ENCODE measurements at places on chromosomes 7 and 10.

- DNase-seq: no peak
These were observed 19.5 kb downstream of the WNT8B start for GRCh38 chr10:100482181-100482833.

GRCh38 chr7:112147793-112148361 lies 58.3 kb downstream of the DOCK4 start:
- no peak for DNase-seq

- no peak for DNase-seq
These were observed 173.3 kb downstream of the RAPGEF5 start for GRCh38 chr7:22183522-22184280.

DNA sequence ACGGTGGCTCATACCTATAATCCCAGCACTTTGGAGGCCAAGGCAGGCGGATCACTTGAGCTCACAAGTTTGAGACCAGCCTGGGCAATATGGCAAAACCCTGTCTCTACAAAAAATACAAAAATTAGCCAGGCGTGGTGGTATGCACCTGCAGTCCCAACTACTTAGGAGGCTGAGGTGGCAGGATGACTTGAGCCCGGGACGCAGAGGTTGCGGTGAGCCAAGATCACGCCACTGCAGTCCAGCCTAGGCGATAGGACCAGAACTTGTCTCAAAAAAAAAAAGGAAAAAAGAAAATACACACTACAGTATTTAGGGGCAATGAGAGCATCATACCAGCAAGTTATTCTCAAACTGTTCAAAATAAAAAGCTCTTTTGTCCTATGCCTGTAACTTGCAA lies 59.5 kb downstream of the ABI1 start:
- no peak for DNase-seq

DNA sequence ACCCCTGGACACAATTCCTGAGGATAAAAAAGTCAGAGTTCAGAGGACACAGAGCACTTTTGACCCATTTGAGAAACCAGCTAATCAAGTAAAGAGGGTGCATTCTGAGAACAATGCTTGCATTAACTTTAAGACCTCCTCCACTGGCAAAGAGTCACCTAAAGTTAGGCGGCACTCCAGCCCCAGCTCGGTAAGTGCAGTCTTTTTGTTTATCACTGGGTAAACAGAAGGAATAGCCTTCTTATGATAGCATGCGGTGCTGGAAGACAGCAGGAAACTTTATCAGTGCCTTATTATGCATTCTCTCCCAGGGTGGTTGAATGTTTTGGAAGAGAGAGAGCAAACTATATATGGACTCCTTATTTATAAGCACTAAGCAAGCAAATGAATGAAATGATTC lies 130.5 kb downstream of the CDK14 start:
- DNase-seq: no peak

DNA sequence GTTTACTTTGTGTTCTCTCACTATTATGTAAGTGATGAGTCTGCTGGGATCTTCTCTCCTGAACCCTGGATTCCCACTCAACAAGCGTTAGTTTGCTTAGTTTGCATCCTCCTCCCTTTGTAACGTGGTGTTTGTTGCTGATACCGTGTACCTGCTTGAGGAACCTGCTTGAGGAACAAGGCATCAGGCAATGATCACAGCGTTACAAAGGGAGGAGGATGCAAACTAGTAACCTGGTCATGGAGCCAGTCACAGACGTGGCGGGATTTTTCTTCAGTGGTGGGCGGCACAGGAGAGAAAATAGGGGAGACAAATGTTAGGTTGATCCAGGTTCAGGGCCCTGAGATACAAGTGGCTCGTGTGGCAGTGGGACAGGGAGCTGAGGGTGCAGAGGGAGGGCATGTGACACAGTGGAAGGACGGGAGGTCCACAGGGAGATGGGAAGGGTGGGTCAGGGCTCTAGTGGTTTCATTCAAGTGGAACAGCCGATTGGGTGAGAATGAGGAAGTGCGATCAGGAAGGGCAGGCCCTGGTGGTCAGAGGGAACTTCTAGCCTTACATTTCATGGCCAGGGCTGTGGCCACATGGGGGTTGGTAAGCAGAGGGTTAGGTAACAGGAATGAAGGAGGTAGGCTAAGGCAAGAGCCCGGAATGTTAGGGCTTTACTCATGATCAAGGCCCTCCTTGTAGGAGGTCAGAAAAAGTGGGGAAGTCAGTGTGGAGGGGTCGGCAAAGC lies 38.0 kb downstream of the SNX10 start:
- no peak for DNase-seq

- no peak for DNase-seq
These were observed 32.4 kb downstream of the ANXA11 start for GRCh38 chr10:80172896-80173295.

DNA sequence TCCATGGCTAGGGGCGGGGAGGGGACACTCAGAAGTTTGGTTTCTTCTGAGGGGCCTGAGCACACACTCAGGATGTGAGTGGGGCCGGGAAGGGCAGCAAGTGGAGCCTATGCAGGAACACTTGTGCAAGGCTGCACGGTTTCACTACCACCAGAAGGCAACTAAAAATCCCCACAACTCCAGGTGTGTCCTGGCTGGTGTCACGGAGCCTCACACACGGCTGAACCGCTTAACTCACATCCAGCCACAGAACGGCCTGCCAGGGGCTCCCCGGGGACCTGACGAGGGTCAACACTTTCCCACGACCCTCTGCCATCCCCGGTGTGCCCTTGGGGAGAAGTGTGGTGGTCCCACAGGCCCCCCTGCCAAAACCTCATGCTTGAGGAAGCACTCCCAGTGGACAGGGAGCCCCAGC lies 173.9 kb downstream of the ELFN1 start:
- no peak for DNase-seq

DNA sequence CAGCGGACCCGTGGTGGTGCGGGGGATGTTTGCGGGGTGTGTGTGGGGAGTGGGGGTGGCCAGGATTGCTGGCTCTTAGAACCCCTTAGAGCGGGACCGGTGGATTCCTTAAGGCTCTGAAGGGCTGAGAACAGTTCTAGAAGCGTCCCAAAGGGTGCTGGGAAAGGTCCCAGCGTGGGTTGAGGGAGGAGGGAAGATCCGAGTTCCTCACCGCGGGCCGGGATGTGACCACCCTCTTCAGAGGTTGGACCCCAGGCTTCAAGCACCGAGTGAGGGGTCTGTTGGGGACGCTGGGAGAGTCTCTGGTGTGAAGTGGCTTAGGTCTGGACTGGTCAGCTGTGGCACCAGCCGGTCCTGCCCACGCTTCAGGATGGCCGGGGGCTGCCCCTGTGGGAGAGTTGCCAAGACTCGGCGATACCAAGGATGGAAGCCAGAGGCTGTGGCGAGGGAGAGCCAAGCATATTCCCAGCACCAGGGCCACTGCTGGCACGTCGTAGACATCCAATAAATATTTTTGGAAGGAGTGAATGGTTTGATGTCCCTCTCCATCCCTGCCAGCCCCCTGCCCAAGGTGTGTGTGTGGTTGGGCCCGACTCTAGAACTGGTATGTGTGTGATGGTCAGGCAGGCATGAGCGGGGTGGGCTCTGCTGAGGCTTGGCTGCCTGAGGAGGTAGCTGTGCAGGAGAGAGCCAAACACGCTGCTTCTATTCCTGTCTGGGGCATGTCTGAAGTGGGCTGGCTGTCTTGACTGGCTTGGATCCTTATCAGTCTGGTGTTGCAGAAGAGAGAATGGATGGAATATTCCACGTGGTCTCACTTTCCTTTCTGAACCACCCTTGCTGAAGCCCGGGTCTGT lies 19.2 kb downstream of the ZNF775 start:
- DNase-seq: no peak

- no peak for DNase-seq
These were observed 50.8 kb downstream of the VOPP1 start for GRCh38 chr7:55521512-55521911.

DNA sequence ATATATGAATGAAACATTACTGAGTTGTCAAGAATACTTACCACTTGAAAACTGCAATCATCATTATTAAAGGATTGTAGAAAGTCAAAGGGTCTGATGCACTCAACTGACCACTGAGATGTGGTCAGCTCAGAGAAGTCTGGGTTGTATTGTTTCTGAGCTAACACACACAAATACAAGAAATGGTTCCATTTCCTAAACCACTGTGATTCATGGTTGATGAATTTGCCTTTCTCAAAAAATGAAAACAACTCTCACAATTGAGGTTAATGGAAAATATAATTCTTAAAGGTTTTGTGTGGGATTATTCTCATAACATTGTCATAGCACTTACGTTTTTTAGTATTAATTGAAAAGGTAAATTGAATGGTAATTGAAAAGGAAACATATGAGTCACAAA lies 45.6 kb upstream of the TAS2R16 start:
- DNase-seq: no peak

- no peak for DNase-seq
These were observed 250.3 kb upstream of the NFE2L3 start for GRCh38 chr7:25901658-25902057.

All from GOT3 (cell line).